ENCODE measurements at places on chromosomes 12 and 14.

- peak; percentile 84 for DNase-seq
Observed at GRCh38 chr12:8697476-8698131, at the start of gene RIMKLB. Gene RIMKLB (plus strand): TSS chr12:8697991. CDS start chr12:8713867, 15,876 bp downstream.

DNA sequence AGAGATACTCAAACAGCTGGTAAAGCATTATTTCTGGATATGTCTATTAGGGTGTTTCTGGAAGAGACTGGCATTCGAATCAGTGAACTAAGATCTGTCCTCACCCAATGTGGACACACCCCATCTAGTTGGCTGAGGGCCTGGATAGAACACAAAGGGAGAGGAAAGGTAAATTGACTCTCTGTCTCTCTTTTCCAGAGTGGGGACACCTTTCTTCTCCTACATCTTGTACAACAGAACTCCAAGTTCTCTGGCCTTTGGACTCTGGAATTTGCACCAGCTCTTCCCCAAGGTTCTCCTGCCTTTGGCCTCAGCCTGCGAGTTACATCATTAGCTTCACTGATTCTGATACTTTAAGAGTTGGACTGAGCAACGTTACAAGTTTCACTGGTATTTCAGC lies 1253.9 kb downstream of the SLC16A7 start:
- no peak for DNase-seq

DNA sequence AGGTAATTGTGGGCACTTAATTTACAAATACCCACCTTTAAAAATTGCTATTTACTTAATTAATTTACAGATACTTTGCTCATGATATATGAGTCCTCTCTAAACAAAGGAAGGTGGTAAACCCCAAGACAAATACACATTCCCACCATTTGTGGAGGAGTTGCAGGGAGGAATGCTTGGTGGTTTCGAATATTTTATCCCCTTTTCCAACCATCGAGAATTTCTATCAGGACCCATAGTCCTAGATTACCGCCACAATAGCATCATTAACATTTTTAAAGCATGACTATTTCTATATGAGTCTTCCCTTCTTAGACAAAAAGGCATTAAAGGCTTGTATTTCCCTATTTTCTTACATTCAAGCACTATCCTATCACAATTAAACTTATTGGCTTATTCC lies 34.2 kb upstream of the PLEKHA5 start:
- no peak for DNase-seq

GRCh38 chr14:69580009-69580577 lies 5.4 kb upstream of the CCDC177 start:
- peak; percentile 62 for DNase-seq

DNA sequence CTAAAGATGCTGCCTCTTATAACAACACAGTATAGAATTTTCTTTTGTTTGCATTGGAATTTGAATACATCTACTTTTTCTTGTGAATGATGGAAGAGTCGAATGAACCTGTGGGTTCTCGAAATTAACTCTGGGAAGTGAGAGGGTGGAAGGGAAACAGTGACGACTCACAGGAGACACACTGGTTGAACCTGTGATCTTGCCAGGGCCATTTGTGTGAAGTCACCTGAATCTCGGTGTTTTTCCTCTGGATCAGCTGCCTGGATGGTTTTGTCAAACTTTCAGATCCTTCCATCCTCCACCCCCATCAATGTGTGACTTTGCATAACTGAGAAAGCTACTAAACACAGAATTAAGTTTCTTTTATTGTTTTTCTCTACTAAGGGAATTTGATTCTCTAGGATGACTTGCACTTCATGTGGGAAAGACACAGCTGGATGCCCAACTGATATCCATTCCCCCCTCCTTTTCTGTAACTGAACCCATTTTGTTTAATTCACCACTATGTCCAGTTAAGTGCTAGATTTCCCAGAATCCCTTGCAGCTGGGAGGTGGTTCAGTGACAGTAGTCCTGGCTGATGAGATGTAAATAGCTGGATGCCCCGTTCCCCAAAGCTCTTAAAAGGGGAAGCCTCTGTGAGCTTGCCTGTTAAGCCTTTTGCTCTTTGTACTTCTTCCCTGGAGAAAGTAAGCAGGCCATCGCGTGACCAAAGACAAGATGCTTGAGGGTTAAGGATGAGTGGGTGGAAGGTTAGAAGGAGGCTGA lies 6.3 kb downstream of the PPFIBP1 start:
- no peak for DNase-seq

- DNase-seq: no peak
Observed at GRCh38 chr14:68677476-68677875, 115.4 kb downstream of the ZFP36L1 start.

DNA sequence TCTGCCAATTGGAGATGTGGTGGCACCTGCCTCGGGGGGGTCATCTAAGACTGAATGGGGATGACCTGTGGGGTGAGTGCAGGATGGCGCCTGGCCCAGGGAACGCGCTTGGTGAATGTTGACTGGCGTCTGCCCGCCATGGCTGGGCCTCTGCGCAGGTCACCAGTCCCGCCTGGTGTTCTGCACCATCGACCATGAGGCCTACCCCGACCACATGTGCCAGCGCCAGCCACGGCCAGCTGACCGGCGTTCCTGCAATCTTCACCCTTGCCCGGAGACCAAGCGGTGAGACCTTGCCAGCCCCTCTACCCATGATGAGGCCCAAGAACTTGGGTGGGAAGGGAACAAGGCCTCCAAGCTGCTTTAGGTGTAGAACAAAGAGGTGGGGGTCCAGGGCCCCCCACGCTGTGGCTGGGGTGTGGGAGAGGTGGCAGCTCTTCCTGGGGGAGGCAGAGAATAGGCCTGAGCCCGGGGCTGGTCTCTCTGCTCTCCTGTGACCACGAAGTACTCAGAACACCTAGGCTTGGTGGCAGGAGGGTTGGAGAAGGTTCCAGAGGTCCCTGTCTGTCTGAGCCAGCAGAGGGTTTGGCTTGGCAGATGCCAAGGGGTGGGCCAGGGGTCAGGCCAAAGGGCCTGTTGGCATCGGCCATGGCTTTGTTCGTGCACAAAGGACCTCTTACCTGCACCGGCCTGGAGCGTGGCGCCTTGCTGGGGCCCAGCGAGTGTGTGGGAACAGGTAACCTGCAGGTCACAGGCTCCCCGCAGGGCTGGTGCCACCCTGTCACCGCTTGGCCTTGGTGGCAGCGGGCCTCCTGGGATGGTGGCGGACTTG lies 15.4 kb downstream of the PAPLN start:
- no peak for DNase-seq

DNA sequence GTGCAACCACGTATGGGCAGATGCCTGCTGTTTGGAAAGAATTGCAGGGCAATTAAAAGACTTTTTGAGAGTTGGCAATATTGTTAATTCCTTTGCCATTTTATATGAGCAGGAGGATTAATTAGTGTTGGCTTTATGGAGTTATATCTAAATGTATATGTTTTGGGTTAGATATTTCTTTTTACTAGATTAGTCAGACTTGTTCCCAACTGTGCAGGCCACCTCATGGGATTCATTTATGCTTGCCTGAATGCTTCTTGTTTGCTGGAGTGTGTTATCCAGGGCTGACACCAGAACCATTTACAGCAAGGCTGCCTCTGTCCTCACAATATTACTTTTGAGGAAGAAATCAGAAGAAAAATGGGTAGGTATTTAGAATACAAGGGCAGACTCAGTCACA lies 192.5 kb downstream of the KTN1 start:
- no peak for DNase-seq

- DNase-seq: no peak
Observed at GRCh38 chr12:19199332-19199731, 69.8 kb downstream of the PLEKHA5 start.

DNA sequence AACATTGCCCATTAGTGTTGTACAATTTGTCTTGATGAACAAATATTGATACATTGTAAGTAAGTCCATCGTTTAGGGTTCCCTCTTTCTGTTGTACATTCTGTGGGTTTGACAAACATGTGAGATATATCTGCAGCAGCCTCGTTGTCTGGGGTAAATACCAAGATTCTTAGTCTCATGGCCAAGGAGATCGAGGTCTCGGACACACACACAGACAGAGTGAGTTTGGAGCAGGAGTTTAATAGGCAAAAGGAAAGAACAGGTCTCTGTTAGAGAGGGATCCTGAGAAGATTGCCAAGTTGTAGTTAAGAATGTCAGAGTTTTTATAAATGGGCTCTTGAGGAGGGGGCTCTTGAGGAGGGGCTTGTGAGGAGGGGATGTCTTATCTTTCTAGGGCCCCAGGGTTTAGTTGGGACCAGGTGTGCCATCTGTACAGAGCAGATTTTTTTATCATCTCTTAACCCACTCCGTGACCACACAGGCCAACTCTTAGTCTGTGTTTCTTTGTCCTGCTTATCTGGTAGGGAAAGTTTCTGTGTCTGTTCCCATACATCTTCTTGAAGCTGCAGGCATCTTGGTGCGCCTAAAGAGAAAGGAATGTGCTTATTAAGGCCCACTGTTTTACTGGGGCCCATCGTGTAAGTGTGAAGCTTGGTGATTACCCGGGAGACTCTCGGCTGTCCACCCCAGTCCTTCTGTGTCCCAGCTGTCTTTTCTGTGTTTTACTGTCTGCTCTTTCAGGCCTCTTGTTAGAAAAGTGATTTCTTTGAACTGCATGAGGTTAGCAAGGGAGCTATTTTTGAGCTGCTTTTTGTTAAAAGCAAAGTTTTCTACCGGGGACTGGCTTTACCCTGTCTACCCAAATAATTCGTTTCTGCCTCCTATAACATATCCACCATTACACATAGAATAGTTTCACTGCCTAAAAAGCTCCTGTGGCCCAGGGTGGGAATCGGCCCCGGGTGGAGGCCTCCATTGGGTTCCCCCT lies 22.4 kb upstream of the CLEC2D start:
- DNase-seq: peak; percentile 71

Measured in ELR (cell line).